Fibroblast of skin of right biceps (primary cell): ENCODE measurements at places on chromosomes 5 and 9.
A peak's percentile ranks its signal among the peaks of the same experiment; 100 is the strongest.

- no peak for DNase-seq
Observed at GRCh38 chr5:169923988-169924387, 56.3 kb downstream of the INSYN2B start.

DNA sequence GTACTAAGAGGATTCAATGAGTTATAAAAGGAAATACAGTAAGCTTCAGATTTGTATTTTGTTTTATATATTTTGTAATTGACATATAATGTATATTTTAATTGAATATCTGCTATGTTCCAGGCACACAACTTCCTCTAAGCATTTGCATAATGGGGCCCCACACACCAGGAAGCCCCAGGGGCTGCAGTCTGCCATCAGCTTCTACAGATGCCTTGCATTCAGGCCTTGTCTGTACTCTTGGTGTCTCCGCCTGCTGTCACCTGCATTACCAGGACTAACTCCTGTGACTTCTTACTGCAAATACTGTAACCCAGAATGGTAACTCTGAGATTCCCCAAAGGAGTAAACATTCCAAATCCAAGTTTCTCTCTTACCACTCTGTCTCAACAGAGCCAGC, 20.6 kb downstream of the ARL15 start:
- no peak for DNase-seq

GRCh38 chr9:115367780-115368525, 250.0 kb upstream of the TNC start:
- DNase-seq: peak; percentile 56

DNA sequence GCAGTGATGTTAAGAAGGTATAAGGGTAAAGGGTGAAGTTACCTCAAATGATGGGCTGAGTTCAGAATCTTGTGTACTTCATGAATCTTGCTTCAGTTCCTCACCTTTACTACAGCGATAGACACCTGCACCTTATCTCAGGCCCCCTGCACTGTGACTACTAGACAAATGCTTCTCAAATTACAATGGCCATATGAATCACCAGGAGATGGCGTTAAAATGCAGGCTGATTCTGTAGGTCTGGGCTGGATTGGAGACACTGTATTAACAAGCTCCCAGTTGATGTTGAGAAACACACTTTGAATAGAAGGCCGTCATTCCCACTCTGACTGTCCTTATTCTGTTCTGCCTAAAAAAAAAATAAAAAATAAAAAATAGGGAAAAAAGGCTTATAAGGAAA, 29.8 kb downstream of the TARS1 start:
- peak; percentile 65 for DNase-seq
